ENCODE measurements at places on chromosomes 5 and 9.

- peak; percentile 95 for DNase-seq
These were observed 11.1 kb downstream of the GRIN1 start for GRCh38 chr9:137149942-137150616.

- no peak for DNase-seq
These were observed 203.7 kb downstream of the NXNL2 start for GRCh38 chr9:88738709-88739108.

DNA sequence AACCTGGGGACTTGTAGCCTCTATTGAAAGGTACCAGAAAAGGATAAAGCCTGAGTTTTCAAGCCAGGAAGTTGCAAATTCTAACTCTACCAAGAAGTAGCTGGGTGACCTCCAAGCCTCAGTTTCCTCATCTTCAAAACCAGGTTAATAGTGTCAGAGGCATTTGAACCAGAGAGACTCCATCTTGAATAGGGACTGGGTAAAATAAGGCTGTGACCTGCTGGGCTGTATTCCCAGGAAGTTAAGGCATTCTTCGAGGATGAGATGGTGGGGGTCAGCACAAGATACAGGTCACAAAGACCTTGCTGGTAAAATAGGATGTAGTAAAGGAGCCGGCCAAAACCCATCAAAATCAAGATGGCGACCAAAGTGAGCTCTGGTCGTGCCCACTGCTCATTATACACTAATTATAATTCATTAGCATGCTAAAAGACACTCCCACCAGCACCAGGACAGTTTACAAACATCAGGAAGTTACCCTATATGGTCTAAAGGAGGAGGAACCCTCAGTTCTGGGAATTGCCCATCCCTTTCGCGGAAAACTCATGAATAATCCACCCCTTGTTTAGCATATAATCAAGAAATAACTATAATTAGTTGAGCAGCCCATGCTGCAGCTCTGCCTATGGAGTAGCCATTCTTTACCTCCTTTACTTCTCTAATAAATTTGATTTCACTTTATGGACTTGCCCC, 3.8 kb upstream of the SERINC5 start:
- no peak for DNase-seq

DNA sequence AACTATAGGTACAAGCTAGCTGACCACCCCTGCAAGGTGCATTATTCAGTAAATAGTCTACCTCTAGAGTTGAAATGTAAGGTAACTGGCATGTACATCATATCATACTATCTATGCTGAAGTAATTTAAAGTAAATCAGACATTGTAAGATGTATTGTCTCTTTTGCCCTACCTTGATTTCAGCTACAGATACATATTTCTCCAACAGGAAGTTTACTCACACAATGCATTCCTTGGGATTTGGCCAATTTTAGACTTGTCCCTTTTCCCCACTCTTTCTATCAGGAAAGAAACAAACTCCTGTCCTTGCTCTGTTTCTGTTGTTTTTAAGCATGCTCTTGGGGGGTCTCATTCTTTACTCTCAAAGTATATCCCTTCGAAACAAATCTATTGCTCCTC, 58.5 kb upstream of the TSLP start:
- DNase-seq: no peak

- DNase-seq: no peak
These were observed 18.5 kb upstream of the PCDHB1 start for GRCh38 chr5:141032626-141033025.

- no peak for DNase-seq
These were observed 1068.3 kb upstream of the EDIL3 start for GRCh38 chr5:85453026-85453349.

Data from NCI-H748 treated with DMSO at 0.1 percent for 48 hours (cell line).